ENCODE measurements at places on chromosomes 1 and 21. TPM values are rescaled to one million over a fixed set of nuclear protein-coding genes. Genes with fewer than 3 reads are reported as not detected.

GRCh38 chr1:27935721-27936120 lies 921 bp downstream of the SMPDL3B start:
- no peak for DNase-seq

DNA sequence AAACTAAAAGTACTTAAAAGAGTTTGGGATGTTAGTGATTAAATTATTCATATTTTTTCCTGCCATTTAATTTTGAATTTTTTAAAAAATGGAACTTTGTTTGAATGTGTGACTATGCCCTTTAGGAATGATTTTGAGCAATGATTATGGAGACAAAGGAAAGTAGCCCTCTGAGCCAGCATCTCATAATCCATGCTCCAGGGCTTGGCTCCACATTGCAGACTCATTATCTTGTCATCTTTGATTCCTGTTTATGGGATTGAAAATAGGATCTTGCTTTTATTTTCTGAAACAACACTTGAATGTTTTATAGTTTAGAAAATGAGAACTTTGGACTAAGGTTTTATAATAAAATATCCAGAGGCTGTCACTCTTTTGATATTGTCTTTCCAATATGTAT lies 14.5 kb downstream of the AXDND1 start:
- DNase-seq = no peak

DNA sequence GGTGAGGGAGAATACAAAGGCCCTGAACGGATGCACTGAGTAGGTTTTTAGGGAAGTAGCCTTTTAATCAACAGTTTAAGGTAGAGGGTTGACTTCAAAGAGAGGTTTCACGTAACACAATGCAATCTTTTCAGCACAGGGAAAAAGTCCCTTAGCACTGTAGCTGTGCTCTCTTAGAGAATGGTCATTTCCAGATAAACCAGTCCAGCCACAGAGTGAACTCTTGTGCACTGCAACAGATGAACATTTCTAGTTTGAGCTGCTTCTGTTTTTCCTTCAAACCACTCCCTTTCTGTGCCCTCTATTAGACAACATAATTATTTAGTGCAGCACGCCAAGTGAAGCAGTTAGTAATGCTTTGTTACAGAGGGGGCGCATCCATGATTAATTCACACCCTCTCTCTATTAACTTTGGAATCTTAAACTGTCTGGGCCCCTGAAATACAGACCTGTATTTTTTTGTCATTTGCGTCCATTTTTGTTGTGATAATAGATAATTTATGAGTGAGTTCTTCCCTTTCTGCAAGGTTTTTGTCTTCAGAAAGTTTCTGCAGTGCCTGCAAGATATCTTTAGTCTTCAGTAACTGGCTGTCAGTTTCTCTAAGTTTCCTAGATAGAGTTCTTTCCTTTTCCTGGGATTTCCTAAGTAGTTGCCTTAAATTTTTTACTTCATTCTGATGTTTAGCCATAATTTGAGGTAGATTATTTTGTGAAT lies 22.9 kb downstream of the LCA5L start:
- DNase-seq = no peak

DNA sequence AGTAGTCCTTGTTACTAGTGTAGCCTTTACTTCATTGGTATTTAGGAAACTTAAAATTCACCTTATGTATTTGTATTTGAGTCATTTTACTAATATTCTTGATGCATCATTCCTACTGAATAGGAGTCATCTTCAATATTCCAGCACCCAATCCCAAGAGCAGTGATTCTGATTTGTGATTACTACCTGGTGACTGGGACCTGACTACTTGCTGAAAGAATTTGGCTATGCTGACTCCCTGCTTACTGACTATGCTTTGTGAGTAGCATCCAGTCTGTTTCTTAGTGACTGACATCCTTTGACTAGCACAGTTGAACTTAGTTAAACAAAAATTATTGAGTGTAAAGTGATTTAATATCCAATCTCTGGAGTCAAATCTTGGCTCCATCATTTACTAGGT lies 129.9 kb upstream of the NEGR1 start:
- no peak for DNase-seq

DNA sequence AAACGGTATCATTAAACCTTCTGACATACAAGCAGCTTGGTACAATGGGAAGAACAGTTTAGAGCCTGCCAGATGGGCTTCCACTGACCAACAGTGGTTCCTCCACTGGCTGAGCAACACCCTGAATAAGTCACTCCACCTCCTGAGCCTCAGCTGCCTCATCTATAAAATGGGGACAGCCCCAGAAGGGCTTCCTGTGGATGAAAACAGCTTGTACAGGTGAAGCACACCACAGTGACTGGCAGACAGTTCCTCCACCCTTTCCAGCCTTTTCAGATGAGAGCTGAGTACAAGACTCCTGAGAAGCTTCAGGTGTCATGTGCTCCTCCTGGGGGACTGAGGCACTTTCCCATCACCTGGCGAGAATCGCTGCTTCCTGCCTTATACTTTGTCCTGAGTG lies 2.1 kb downstream of the CAPZB start:
- DNase-seq = no peak

GRCh38 chr1:215146240-215146975 lies 63.9 kb downstream of the KCNK2 start:
- DNase-seq = no peak

- DNase-seq = no peak
Observed at GRCh38 chr1:2060072-2060471, 9.9 kb downstream of the PRKCZ start.

DNA sequence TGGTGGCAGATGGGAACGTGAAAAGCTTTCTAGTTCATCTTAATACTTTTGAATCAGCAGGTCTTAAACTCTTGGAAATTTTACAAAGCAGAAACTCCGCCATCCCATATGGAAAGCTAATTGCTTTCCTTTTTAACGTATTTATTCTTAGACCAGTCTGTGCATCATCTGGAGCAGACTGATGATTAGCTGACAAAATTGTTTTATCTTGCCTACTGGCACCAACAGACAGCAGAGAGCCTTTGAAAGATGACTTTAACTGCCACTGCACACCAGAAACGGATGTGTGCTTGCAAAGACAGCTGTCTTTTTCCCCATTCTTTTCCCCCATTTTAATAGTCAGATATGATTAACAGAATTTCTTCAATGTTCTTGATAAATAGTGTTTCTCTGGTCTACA lies 97.0 kb downstream of the PLD5 start:
- no peak for DNase-seq

- DNase-seq = no peak
Observed at GRCh38 chr1:90557706-90558105, 159.4 kb downstream of the BARHL2 start.

DNA sequence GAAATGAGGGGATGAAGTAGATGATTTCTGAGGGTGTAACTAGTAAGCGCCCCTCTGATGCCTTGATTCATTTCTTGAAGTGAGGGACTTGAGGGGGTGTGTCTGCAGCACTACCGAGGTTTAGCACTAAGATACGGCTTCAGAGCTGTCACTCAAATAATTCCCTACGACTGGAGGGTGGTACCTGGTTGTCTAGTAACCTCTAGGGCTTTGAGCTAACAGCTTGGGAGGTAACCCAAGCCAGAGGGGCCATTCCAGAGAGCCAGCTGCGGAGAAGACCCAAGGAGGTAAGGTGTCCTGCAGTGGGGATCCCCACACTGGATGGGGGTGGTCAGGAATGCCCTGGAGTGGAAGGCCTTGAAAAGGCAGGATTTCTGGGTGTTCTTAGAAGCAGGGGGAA lies at the start of gene TTC24:
Gene TTC24, plus strand, starts transcription at position 252 of the 400 bp plus-strand sequence. CDS start 1,642 bp downstream, outside the sequence.
- no peak for DNase-seq

- no peak for DNase-seq
Observed at GRCh38 chr1:101017448-101017847, 8.1 kb downstream of the DPH5 start.

GRCh38 chr1:206714331-206715058 lies 29.8 kb downstream of the MAPKAPK2 start:
- DNase-seq = no peak

- DNase-seq = no peak
Observed at GRCh38 chr1:38063616-38064015, 17.0 kb upstream of the POU3F1 start.

- DNase-seq = no peak
Observed at GRCh38 chr1:208600456-208601190, 356.4 kb upstream of the PLXNA2 start.

- DNase-seq = no peak
Observed at GRCh38 chr1:71343686-71344416, 263.0 kb upstream of the ZRANB2 start.

DNA sequence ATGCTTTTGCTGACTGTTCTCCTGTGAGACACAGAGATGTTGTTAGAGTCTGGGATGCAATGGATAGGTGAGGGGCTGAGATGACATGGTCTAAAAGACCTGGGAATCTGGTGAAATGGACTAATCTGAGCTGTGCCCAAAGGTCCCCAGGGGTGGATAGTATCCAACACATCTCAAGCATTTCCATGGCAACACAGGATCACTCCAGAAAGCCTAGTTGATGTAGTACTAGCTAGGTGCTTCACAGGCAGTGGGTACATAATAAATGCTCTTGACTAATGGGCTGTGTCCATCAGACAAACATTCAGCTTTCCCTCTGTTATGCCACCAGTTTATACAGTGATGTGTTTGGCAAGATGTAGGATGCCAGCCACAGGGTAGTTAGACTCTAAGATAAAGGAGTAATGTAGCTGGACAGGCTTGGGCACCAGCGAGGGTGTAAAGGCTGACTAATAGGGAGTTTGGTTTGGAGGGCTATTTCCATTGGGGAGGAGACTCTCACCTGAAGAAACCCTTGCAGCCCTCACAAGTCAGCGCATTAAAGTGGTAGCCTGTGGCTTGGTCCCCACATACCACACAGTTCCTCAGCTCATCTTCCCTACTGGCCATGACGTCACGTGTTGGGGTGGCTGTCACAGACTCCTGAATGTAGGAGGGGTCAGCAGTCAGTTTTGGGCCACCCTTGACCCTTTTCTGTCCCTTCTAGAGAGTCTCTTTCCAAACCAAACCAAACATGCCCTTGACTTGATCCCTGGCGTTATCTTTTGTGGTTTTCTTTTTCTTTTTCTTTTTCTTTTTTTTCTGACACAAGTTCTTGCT lies 1.8 kb downstream of the NR1I3 start:
- DNase-seq = no peak

- peak; percentile 68 for DNase-seq
Observed at GRCh38 chr1:2786329-2787162, 14.9 kb downstream of the TTC34 start.

- DNase-seq = no peak
Observed at GRCh38 chr21:32547018-32547417, 38.3 kb downstream of the TCP10L start.

DNA sequence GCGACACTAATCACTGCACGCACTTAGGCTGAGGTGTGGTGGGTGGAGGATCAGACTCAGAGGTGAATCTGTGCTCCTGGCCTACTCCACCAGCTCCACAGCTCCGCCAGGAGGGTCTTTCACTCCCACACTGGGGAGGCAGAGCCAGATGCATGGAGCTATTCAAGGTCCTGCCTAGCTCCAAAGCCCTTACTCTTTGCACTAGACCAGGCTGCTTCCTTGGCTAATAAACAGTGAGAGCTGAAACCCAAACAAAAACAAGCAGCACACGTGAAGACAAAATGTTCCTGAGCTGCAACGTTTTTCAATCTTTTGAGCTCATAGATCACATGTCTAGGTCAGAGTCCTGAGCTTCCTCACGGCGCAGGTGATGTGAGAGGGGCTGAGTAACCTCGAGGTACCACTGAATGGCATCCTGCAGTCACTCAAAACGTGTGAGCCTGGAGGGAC lies 19.2 kb downstream of the CAPZB start:
- DNase-seq = no peak

Gene OR6N2
- total RNA-seq = not detected

Gene CREB3L4
- total RNA-seq = 7.7 TPM

Gene MARK1
- total RNA-seq = 62.4 TPM

Gene GJA9
- total RNA-seq = not detected

Gene CGN
- 2.0 TPM for total RNA-seq

Gene CNKSR1
- 3.3 TPM for total RNA-seq

Gene MNDA
- total RNA-seq = 2.0 TPM
